PC-3 (cell line): ENCODE measurements at places on chromosomes 13 and 19. TPM values are rescaled to one million over a fixed set of nuclear protein-coding genes. Genes with fewer than 3 reads are reported as not detected.

COL5A3 gene
- total RNA-seq = 0.11 and 0.12 TPM in 2 replicates

DNA sequence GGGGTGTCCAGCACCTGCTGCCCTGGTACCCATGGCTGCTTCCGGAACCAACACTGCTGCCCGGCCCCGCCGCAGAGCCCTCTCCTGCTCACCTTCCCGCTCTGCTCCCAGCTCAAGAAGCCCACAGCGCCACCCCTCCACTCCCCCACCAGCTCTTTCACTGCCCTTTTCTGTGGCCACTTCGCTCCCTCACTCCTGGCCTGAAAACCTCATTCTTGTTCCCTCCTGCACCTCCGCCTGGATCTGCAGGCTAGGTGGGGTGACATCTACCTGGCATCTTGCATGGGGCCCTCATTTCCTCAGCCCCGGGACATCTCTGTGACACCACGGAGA is 6.4 kb downstream of the ZNF787 start:
- H3K27ac ChIP-seq = no peak overlapping the region
- H3K27me3 ChIP-seq = no peaks in the 10 kb centered on the region
- H3K4me3 ChIP-seq = no peak overlapping the region
- peaks cover 10% of the 10 kb centered on the region for H3K4me1 ChIP-seq

DNA sequence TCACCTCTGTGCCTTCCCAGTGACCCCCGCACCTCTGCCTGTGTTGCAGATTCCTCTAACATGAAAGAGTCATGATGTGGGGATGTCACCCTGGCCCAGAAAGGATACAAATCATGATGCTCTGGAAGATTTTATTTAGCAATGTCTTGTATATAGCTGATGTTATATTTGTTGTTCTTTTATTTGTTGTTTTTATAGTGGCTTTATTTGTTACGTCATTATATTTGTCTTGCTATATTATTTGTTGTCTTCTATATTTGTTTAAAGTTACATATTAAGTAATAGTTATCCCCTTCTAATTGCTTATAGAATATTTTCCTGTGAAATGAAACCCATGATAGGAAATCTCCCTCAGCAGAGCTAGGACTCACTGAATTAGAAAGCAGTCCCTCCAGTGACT is 1149.2 kb downstream of the UQCRFS1 start:
- no peak for DNase-seq
- no peaks in the 10 kb centered on the region for H3K27me3 ChIP-seq

- no peak overlapping the region for H3K4me3 ChIP-seq
- no peaks in the 10 kb centered on the region for H3K4me1 ChIP-seq
- no peak for DNase-seq
- H3K27me3 ChIP-seq = no peaks in the 10 kb centered on the region
- H3K36me3 ChIP-seq = no peaks in the 10 kb centered on the region
- H3K27ac ChIP-seq = no peak overlapping the region
Measured at GRCh38 chr13:100461309-100462030, 127.1 kb downstream of the GGACT start.

DNA sequence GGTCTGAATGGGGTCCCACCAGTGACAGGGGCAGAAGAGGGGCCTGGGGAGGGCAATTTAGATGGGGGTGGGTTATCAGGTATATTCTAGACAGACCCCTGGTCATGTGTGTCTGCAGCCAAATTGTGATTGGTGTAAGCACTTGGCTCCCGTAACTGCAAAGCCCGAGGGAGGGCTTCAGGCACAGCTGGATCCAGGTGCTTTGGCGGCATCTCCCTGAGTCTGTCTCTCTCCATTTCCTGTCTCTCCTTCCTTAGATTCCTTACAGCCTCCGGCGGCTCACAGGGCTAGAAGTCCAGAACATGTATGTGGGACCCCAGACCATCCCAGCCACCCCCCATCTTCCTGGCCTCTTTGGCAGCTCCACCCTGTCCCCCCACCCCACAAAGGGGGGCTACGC is 31.4 kb downstream of the DHX34 start:
- no peak overlapping the region for H3K27ac ChIP-seq
- no peak overlapping the region for H3K4me3 ChIP-seq
- no peaks in the 10 kb centered on the region for H3K27me3 ChIP-seq
- H3K4me1 ChIP-seq = no peaks in the 10 kb centered on the region
- H3K36me3 ChIP-seq = no peaks in the 10 kb centered on the region; the same call in 1 of the 2 replicates

DNA sequence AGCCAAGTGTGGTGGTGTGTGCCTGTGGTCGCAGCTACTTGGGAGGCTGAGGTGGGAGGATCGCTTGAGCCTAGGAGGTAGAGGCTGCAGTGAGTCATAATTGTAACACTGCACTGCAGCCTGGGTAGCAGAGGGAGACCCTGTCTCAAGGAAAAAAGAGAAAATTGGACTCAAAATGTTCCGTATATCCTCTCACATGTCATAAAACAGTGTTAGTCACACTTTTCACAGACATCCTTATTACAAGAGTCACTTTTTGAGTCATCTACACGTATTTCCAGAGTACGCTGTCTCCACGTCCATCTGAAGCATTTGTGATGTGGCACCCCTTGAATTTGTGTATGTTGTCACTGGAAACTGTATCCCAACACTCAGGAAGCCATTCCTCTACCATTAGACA is 133.0 kb downstream of the SIPA1L3 start:
- peaks cover 5% of the 10 kb centered on the region; the same call in 1 of the 2 replicates for H3K36me3 ChIP-seq
- peaks cover 7% of the 10 kb centered on the region for H3K4me1 ChIP-seq
- H3K27me3 ChIP-seq = no peaks in the 10 kb centered on the region
- H3K27ac ChIP-seq = peak overlapping the region; percentile 81
- DNase-seq = peak; percentile 87

DNA sequence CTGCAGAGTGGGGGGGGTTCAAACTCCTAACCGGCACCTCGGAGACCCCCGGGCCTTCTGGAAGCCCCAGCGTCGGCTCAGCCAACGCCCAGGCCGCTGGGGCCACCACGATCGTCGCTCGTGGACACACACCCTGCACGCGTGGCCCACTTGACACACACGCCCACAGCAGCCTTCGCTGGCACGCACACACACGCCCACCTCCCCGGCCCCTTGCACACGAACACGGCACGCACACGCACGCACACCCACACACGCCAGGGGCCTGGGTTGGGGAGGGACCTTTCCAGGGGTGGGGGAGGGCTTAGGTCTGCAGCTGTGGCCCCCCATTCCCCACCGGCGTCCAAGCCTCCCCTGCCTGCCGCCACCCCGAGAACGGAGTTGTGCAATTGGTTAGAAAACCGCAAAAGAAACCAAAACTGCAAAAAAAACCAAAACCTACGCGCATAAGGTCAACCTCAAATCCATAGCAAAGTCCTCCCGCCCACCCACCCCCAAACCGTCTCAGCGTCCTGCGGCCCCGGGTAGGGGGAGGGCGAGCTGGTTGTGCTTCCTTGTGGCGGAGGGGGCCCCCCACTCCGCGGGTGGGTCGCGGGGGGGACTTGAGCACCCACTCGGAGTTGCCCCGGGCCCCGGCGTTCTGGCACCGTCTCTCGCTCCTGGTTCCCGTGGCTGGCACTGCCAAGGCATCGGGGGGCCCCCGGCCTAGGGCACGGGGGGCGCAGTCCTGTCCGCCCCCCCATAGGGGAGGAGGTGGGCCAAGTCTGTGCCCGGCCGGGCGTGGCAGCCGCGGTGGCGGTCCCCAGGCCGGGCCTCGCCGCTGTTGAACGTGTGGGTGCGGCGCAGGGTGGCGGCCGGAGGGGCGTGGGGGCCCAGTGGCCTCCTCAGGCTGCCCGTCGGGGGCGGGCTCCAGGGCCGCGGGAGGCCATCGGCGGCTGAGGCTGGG is 3.3 kb upstream of the LRG1 start:
- H3K27ac ChIP-seq = no peak overlapping the region
- H3K4me1 ChIP-seq = no peaks in the 10 kb centered on the region
- DNase-seq = no peak
- no peaks in the 10 kb centered on the region for H3K36me3 ChIP-seq
- H3K4me3 ChIP-seq = no peak overlapping the region
- peaks cover 6% of the 10 kb centered on the region; the same call in 1 of the 2 replicates for H3K27me3 ChIP-seq

DNA sequence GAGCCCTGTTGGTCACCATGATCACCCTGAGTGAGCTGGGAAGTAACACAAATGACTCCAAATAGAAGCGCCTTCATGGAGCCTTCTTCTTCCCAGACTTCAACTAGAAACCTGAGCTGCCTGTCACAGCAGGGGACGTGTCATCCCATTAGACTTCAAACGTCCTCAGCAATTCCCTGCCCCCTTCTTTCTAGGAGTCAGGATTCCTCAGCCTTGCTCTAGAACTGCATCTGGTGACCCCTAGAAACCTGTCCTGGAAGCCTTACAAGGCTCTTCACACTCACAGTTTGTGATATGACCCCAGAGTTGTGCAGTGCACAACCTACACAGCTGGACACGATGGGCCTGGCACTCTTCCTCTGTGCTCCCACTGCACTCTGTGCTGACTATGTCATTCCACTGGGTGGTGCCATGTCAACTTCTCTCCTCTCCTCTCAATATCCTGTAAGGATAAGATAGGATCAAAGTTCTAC is 23.6 kb upstream of the TTYH1 start:
- DNase-seq = peak; percentile 58
- peaks cover 42% of the 10 kb centered on the region for H3K27me3 ChIP-seq
- peaks cover 3% of the 10 kb centered on the region; the same call in 1 of the 2 replicates for H3K4me1 ChIP-seq
- H3K27ac ChIP-seq = no peak overlapping the region
- no peak overlapping the region for H3K4me3 ChIP-seq

DNA sequence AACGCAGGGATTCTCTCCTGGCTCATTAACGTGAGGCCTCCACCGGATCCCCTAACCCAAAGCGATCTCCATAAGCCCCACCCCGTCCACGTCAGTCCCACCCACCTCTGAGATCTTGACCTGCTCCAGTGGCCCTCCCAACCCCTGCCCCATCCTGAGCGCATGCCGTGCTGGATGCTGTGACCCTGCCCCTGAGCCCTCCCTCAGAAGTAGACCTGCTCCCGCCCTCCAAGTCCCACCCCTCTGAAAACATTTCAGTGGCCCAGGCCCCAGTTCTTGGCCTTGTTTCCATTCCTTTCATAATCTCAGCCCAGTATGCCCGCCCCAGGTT is 19.9 kb downstream of the LMTK3 start:
- no peak for DNase-seq
- no peaks in the 10 kb centered on the region for H3K36me3 ChIP-seq
- peaks cover 22% of the 10 kb centered on the region for H3K4me1 ChIP-seq
- H3K27me3 ChIP-seq = no peaks in the 10 kb centered on the region

DNA sequence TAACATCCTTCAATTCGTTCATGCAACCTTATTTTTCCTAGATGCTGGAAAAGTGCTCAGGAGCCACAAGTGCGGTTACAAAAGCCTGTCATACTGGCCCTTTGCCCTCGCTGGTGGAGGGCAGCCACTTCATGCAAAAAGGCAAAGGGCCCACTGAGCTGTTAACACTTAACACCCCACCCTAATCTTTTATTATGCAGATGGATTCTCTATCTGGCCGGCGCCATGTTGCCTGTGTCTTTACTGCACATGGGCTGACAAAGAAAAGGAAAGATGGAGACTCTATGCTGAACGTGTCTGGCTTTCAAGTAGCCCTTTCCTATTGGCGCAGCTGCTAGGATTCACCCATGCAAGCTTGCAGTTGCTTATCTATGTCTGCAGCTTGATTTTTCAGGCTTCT is 10.8 kb downstream of the OR7D2 start:
- DNase-seq = no peak
- H3K4me1 ChIP-seq = no peaks in the 10 kb centered on the region
- H3K27me3 ChIP-seq = no peaks in the 10 kb centered on the region
- H3K36me3 ChIP-seq = no peaks in the 10 kb centered on the region

DNA sequence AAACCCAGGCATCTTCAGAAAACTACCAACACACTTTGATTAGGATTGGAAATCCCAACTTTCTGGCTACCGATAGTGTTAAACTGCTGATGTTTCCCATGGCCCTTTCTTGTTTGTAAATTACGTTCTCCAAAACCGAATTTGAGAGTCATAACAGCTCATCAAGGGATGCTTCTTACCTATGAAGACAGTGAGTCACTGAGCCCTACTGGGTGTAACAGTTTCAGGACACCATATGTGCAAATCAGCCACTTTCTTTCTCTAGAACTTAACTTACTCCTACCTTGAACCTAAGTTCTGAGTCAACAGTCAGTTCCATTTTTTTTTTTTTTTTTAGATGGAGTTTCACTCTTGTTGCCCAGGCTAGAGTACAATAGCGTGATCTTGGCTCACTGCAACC is 410.1 kb upstream of the TSHZ3 start:
- H3K4me1 ChIP-seq = no peaks in the 10 kb centered on the region
- H3K36me3 ChIP-seq = no peaks in the 10 kb centered on the region
- H3K4me3 ChIP-seq = no peak overlapping the region

- peaks cover 17% of the 10 kb centered on the region for H3K4me1 ChIP-seq
- peak overlapping the region; percentile 64 for H3K27ac ChIP-seq
- DNase-seq = no peak
Measured at GRCh38 chr19:57241176-57241575, 744 bp downstream of the ZNF805 start.

DNA sequence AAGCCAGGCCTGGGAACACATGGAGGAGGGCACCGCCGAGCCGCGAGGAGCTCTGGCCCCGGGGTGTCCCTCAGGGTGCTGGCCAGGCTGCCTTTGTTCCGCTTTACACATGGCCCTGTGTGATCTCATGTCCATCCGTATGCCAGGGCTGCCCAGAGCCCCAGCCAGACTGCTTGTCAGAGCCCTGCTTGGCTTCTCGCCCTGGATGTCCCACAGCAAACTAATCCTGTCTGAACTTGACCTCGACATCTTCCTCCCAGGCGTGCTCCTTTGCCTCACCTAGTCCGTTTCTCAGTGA is 14.3 kb downstream of the BCKDHA start:
- H3K27me3 ChIP-seq = no peaks in the 10 kb centered on the region
- peaks cover 9% of the 10 kb centered on the region for H3K4me1 ChIP-seq
- no peak for DNase-seq

GRCh38 chr19:35419046-35419445 is 29.0 kb upstream of the FFAR2 start:
- no peak overlapping the region for H3K27ac ChIP-seq
- no peaks in the 10 kb centered on the region for H3K4me1 ChIP-seq
- H3K36me3 ChIP-seq = no peaks in the 10 kb centered on the region
- no peak for DNase-seq
- no peak overlapping the region for H3K4me3 ChIP-seq

DNA sequence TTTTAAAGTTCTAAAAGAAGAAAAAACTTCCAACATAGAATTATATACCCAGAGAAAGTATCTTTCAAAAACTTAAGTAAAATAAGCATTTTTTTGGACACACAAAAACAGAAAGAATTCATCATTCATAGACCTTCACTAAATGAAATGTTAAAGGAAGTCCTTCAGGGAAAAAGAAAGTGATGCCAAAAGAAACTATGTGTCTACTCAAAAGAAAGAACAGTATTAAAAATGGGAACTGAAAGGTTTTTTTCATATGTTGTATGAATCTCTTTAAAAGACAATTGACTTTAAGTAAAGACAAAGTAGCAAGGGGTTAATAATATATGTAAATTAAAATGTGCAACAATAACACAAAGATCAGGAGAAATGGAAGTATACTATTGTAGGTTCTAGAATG is 96.5 kb downstream of the DHRS12 start:
- H3K36me3 ChIP-seq = no peaks in the 10 kb centered on the region
- no peak overlapping the region for H3K27ac ChIP-seq
- no peak overlapping the region for H3K4me3 ChIP-seq
- H3K4me1 ChIP-seq = no peaks in the 10 kb centered on the region

DNA sequence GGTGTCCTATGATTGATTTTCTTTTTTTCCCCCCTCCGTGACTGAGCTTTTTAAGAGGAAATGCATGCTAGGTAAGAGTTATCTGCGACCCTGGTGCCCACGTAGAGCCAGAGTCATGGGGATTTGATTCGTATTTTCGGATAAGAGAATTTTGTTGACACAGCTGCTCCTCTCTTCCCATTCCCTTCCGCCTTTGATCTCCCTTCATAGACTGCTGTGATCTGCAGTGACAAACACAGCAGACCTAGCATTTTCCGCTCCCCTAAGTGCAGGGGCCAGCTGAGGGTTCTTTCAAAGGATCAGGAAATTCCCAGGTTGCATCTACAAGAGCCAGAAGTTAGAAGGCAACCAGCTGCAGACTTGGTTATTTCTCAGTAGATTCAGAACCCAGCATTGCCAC is 70.5 kb downstream of the ZNF568 start:
- no peaks in the 10 kb centered on the region for H3K4me1 ChIP-seq
- no peaks in the 10 kb centered on the region for H3K36me3 ChIP-seq
- no peak for DNase-seq
- H3K27ac ChIP-seq = no peak overlapping the region
